ENCODE measurements at places on chromosomes 7 and 10.

GRCh38 chr10:103840740-103841070 is 14.7 kb downstream of the SH3PXD2A start:
- no peak for DNase-seq

DNA sequence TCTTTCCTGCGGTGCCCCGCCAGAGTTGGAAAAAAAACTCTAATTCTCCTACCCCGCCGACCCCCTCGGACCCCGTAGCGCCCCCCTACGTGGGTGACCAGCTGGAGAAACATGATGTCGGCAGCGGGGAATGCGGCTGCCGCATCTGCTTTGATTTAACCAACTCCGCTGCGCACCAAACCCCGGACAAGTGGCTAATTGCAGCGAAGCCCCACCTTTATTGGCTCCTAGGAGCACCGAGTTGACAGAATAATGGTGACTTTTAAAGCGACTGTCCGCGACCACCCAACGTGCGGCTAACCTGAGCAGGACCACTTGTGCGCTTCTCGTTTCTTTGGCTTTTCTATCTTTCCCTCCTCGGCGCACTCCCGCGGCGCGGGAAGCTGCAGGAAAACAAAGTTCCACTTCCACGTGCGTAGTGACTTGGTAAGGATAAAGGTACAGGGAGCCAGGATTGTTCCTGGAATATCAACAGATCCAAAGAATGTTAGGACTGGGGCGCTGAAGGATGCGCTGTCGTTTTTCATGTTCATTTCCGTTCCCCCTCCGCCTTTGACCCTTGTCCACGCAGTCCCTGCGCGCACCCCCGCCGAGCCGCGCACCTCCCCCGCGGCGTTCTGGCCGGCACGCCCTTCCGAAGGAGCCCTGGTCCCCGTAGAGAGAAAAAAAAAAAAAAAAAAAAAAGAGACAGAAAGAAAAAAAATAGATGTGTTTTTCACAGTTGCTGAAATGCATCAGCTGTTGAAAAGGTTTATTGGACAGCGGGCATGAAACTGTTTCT is 1.4 kb downstream of the WNT16 start:
- DNase-seq, result no peak

DNA sequence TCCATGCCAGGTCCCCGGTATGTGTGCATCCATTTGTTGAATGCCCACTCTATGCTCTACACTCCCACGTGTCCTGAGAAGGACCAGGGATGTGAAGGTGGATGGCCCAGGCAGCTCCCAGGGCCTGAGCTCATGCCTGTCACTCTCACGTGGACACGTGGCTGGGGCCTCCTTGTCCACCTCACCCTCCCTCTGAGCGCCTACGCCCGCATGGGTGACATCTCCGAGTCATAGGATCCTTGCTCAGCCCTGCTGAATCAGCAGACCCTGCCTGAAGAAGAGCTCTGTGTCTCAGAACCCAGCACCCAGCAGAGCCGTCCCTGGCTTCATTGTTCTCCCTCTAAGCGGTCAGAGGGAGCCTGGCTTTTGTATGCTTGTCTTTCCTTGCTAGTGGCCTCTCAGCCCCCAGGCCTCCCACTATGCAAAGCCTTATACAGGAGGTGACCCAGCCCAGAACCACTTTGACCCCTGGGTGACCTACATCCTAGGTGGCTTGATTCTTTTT is 107.9 kb upstream of the PPIF start:
- no peak for DNase-seq

DNA sequence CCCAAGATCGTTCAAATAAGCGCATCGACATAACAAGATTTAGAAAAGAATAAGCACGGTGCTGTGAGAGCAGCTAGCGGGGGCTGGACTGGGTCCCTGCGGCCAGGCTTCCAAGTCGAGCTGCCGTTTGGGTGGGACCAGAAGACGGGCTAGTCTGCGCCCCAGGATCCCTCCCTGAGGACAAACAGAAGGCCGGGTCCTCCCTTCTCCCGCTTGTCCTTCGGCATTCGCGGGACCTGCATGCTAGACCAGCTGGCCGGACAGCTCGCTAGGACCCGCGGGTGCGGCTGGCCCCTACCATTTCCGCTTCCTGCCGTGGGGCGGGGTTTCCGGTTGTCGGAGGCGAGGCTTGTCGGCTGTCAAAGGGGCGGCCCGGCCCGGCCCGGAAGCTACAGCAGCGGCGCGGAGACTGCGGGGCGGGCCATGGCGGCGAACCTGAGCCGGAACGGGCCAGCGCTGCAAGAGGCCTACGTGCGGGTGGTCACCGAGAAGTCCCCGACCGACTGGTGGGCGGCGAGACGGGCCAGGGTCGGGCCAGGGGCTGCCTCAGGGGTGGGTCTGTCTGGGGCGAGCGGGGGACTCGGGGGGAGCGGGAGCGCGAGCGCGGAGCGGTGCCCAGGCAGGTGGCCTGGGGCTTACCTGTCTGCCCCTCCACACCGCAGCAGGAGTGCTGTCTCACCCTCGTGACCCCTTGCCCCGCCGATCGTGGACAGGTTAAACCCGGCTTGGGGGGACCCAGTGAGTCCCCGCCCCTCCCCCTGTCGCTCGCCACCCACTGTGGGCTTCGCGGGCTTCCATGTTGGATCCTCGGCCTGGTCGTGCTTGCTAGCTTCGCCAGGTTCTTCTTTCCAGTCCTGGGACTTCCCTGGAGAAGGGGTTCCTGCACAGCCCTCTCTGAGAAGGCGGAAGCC is at the start of gene DBNL:
Gene DBNL, plus strand, starts transcription at position 388 of the 911 bp plus-strand sequence. Its CDS starts 36 bp downstream, at position 424.
- DNase-seq, result peak; percentile 77

DNA sequence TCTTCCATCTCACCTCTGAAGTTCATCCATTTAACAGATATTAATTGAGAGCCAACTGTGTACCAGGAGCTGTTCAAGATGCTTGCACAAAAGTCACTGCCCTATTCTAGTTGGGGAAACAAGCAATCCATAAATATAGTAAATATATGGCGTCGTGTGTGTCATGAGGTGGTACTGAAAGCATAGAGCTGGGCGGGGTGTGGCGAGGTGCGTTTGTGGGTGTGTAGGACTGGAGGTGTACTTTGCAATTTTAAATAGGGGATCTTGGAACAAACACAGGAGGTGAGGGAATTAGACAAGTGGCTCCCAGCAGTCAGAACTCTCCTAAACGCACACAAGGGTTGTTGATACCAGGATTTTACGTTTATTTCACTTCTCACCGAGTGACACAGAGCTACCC is 490 bp upstream of the ZNF239 start:
- DNase-seq, result no peak

DNA sequence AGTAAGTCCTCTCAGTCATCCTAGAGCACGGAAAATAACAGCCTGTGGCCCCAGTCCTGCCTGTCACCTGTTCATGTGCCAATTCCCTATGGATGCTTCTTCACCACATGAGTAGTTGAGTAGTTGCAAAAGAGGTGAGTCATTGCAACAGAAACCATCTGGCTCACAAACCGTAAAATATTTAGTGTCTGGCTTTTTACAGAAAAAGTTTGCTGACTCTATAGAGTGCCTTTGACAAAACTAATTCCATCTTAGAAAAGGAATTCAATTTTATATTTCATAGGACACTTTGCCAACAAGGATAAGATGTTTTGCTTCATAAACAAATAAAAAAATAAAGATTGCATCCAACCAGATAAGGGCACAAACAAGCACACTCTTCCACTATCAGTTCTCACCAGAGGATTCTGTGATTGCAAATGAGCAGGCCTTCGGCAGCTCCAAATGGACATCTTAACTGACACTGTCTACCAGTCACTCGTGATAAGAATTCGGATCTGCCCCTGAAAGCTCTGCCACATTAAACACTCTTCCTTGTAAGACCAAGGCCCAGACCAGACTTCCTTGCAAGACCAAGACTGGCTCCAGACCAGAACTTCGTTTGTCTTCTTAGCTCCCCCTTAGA is 242.7 kb upstream of the SEMA3C start:
- no peak for DNase-seq

- no peak for DNase-seq
These were observed 42.4 kb downstream of the VWA2 start for GRCh38 chr10:114281461-114281860.

GRCh38 chr7:97004247-97005182 is 838 bp upstream of the DLX6 start:
- no peak for DNase-seq

GRCh38 chr7:131970602-131971001 is 414.2 kb upstream of the PODXL start:
- DNase-seq, result no peak

DNA sequence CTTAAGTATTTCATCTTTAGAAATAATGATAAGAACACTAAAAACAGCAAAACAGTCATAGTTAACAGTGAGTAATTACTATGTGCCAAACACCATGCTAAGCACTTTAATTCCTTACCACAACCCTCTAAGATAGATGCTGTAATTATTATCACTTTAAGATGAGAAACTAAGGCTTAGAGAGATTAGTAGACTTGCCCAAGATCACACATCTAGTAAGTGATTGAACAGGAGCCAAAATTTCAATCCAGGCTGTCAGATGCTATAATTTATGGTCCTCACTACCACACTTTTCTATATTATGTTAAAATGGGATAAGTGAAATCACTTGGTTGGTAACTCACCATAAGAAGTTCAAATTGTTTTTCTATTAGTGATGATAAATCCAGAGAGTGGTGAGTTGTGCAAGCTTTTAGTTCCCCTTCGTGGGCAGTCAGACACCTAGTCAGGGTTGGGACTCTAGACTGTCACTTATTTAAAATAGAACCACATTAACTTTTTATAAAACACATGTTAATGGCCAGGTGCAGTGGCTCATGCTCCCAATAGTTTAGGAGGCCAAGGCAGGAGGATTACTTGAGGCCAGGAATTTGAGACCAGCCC is 85.9 kb upstream of the GATA3 start:
- no peak for DNase-seq

DNA sequence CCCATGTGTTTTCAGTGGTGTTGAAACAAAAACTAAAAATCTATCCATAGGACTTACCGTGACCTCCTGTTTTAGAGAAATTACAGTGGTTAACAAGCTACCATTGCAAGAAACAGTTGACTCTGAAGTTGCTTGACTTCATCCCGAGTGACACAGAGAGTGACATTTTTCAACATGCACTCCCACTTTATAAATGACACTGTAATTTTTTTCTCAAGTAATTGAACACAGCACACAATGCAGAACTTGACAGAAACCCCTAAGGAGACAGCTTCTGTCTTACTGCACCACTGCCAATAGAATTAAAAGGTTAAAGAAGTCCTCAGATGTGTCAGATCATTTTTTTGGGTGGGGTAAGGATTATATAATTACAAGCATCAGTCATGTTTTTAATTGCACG is 246.1 kb downstream of the CELF2 start:
- DNase-seq, result no peak

DNA sequence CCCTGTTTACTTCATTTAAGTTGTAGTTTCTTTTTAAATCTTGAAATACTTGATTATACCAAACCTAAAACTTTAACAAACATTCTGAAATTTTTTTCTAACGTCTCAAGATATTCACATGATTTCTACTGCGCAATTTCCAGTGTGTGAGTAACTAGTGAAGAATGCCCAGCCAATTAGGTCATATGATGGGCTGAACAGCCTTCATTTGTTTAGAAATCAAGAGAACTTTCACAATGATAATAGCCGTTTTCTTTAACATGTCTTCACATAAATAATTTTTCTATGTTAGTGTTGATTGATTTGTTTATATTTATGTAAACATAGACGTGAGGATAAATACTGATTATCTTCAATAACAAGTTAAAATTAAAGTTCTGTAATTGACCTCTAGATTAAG is 21.8 kb downstream of the STAM start:
- no peak for DNase-seq

GRCh38 chr10:90412582-90412981 is 445.3 kb downstream of the HTR7 start:
- no peak for DNase-seq

GRCh38 chr7:39417642-39418041 is 148.6 kb upstream of the YAE1 start:
- no peak for DNase-seq

DNA sequence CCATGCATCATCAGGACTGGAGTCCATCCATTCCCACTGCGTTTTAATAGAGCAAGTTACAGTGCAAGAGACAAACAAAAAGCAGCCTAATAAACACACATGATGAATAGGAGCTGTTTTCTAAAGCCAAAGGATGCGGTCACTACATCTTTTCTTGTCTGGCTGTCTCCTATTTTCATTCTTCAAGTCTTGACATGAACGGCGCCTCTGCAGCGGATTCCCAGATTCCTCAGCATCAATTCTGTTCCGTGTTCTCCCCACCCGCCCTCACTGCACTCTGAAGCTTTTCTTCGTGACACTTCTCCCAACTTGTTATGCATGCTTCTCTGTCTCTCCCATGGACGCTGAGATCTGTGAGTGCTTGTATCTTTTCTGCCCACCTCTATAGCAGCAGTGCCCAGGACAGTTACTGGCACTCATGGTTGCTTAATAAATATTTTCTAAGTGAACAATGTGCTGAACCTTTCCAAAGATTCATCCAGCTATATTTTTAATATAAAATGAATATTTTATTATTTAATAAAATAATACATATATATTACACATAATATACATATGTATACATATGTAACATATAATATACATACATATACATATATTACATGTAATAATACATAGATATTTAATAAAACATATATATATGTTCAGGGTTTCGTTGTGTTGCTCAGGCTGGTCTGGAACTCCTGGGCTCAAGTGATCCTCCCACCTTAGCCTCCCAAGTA is 242.9 kb downstream of the ABCA13 start:
- DNase-seq, result no peak

GRCh38 chr7:96021568-96021967 is 249.2 kb downstream of the DYNC1I1 start:
- no peak for DNase-seq

- no peak for DNase-seq
These were observed 73.0 kb upstream of the PFKP start for GRCh38 chr10:2994221-2994961.

- no peak for DNase-seq
These were observed 620.0 kb downstream of the CNTNAP2 start for GRCh38 chr7:146736446-146737190.

- peak; percentile 12 for DNase-seq
These were observed 496 bp downstream of the BRI3 start for GRCh38 chr7:98281757-98282606.

- no peak for DNase-seq
These were observed 43.9 kb downstream of the HIP1 start for GRCh38 chr7:75694638-75695399.

- DNase-seq, result no peak
These were observed 133.1 kb downstream of the CD36 start for GRCh38 chr7:80771523-80771922.

GRCh38 chr7:111796671-111797070 is 234.4 kb upstream of the IMMP2L start:
- no peak for DNase-seq

All from stimulated activated CD4-positive, alpha-beta T cell treated with anti-CD3 and anti-CD28 coated beads, Interleukin-1b, Interleukin-23, amount 100 ng/mL, for 4 hours (primary cell).